Left kidney (tissue), 8 donors: ENCODE measurements at places on chromosomes 11 and 22. TPM values are rescaled to one million over a fixed set of nuclear protein-coding genes. Genes with fewer than 3 reads are reported as not detected.

Gene ABTB2
- 7.7 TPM for polyA plus RNA-seq

DNA sequence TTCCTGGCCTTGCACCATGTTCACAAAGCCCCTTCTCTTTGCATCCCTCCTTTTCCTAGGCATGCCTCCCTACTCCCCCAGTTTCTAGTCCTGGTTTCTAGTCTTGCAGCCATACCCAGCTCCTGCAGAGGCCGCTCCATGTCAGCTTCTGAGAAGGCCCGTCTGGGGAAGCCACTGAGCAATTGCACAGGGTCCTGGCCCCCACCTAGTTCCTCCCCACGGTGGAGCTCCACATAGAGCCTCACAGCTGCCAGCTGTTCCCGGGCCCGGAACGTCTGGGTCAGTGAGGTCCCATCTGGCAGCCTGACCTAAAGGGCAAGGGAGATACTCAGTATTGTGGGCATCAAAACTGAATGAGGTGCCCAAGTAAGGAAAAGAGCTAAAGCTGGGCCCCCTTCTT, 2.2 kb downstream of the UBXN1 start:
- DNase-seq = no peak

DNA sequence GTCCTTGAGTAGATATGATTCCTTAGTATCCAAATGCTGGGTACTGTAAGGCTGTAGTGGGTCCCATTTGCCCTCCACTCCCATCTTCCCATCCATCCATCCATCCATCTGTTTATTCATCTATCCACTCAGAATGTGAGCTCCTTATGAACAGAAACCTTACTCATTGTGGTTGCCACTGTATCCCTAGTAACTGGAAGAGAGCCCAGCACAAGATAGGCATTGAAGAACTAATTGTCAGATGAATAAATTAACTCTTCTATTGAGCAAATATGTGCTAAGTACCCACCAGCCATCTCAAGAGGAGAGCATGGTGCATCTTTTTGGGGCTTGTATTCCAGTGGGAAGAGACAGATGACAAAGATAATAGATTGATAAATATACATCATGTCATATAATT, 86.4 kb upstream of the SEZ6L start:
- DNase-seq = no peak

Gene SCGB1D2
- 0.80 TPM for polyA plus RNA-seq
